ENCODE measurements at places on chromosomes 16 and 17.

DNA sequence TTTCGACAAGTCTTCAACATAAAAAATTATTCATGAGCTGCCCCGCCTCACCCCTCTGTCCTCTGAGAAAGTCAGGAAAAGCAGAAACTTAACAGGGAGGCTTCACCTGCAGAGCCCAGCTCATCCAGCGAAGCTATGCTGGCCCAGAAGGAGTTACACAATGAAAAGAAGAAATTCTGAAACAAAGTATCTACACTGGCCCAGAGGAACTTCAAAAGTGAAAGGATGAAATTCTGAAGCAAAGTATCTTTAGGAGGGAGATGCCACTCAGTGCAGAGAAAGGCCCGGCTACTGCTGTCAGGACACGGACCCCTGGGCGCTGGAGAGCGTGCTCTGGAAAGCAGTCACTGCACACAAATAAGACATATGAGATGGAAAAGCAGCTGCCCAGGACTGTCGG, 1.6 kb downstream of the GALNS start:
- DNase-seq: no peak

DNA sequence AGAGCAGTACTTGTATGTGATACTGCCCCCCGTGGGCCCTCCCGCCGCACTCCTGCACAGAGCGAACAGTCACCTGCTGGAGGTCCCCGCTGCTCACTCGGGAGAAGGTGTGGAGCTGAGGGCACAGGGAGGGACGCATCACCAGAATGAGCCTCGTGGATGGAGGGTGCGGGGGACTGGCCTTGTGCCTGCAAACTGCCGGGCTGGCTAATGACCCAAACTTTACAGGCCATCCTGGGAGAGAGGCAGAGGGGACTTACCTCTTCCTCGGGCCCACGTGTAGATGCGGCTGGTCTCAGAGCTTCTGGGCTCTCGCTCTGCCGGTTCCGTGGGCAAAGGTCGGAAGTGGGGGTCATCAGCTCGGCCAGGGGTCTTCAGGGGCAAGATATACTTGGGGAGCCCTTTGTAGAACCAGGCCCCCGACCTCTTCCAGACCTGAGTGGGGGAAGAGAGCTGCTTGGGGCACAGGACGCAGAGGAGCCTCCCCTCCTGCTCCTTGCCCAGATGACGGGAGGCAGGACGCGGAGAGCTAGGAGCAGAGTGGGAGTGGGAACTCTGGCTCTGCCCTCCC, 65.5 kb upstream of the DOC2B start:
- no peak for DNase-seq

DNA sequence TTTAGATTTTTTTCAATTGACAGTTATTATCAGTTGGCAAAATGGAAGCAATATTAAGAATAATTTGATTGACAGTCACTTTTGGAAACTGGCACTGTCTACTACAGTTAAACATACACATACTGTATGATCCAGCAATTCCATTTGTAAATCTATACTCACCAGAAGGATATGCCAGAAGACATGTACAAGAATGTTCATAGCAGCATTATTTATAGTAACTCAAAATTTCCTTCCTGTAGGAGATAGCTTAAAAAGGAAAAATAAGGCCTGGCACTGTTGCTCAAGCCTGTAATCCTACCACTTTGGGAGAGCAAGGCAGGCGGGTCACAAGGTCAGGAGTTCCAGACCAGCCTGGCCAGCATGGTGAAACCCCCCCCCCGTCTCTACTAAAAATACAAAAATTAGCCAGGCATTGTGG, 89.3 kb downstream of the VMP1 start:
- DNase-seq: no peak

- no peak for DNase-seq
Measured at GRCh38 chr16:89581045-89581695, 5.6 kb downstream of the CPNE7 start.

DNA sequence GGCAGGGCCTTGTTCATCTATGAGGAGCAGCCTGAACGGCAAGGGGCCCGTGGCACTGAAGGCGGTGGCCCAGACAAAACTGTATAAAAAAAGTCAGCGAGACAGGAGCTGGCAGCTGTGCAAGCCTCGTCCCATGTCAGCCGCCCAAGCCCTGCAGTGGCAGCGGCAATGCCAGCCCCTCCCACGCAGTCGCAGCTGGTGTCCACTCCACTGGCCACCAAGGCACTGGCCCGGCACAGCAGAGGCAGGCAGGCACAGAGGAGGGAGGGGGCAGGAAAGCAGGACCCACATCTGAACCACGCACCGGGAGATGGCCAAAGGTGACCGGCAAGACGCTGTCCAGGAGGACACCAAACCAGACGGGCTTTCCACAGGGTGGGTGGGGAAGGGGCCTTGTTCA, 15.9 kb upstream of the C16orf95 start:
- DNase-seq: no peak

DNA sequence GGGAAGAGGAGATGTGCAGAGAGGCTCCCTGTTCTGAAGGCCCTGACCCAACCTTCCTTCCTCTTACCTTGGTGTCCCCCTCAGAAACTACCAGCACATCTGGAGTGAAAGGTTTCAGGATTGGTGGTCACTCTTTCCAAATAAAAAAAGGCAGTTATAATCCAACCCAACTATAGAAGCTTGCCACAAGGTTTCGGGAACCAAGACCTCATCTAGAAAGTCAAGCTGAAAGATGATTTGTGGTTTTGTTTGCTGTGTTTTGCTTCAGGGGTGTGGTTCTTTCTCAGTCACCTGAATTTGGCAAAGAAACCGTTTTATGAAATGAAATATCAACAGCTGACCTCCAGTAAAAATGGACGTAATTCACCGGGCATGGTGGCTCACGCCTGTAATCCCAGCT, 19.3 kb downstream of the SHMT1 start:
- DNase-seq: no peak

- DNase-seq: no peak
Measured at GRCh38 chr16:5042574-5043171, 8.9 kb upstream of the NAGPA start.

DNA sequence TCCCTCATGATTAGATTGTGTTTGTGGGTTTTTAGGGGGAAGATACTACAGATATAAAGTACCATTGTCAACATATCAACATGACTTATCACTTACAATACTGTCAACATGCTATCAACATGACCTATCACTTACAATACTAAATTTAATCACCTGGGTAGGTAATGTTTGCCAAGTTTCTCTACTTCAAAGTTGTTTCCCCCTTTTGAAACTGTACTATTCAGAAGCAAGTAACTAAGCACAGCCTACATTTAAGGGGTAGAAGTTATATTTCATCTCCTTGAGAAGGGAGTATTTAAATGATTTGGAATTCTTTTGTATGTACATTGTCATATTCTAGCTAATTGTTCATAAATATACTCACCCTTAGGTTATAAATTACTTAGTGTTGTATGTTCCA, 68.7 kb downstream of the TRIM37 start:
- no peak for DNase-seq

DNA sequence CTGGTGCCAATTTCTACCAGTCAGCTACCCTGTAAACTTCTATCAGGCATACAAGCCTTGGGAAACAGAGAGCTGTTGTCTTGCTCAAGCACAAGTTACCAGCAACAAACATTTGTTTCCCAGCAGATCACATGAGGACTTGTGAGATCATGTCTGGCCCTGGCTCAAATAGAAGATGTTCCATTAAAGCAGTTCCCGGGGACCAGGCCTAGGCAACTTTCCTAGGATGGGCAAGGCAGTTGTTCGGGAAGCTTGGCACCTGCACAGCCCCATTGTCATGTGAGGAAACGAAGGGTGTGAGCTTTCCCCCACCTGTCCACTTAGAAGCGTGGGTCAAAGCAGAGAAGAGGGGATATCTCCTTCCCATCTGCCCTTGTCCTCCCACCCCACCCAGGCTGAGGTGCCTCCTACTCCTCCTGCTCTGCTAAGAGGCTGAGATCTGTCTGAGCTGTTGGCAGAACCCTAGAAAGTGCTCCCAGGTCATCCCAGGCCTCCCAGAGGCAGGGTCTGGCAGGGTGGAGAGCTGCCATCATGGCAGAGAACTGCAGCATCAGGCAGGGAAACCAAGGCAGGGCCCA, 11.2 kb upstream of the SLC47A2 start:
- no peak for DNase-seq

DNA sequence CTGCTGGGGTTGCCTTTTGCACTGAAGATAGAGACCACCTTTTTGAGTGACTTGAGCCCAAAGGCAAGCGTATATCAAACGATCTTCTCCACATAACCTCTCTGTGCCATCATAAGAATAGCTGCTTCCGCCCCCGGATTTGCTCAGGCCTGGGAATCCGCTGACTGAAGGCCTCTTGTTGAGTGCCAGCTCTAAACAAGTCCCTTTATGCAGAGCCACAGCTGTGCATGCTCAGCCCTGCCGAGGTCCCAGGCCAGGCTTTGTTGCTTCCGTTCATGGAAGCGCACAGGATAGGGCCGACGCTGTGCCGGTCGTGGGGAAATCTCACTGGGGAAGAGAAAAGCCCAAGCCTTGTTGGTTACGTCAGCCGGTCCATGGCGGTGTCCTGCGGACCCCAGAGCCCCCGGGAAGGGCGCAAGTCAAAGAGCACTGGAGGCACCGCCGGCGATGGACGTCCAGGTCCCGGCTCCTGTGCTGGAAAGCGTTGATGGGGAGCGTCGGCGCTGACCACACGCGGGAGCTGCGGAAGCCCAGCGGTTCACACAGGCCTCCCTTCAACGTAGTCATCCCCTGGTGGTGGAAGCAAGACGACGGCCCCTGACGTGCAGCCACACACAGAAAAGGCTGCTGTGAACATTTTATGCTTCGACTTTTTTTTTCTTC, 23.5 kb upstream of the RPL13 start:
- no peak for DNase-seq

DNA sequence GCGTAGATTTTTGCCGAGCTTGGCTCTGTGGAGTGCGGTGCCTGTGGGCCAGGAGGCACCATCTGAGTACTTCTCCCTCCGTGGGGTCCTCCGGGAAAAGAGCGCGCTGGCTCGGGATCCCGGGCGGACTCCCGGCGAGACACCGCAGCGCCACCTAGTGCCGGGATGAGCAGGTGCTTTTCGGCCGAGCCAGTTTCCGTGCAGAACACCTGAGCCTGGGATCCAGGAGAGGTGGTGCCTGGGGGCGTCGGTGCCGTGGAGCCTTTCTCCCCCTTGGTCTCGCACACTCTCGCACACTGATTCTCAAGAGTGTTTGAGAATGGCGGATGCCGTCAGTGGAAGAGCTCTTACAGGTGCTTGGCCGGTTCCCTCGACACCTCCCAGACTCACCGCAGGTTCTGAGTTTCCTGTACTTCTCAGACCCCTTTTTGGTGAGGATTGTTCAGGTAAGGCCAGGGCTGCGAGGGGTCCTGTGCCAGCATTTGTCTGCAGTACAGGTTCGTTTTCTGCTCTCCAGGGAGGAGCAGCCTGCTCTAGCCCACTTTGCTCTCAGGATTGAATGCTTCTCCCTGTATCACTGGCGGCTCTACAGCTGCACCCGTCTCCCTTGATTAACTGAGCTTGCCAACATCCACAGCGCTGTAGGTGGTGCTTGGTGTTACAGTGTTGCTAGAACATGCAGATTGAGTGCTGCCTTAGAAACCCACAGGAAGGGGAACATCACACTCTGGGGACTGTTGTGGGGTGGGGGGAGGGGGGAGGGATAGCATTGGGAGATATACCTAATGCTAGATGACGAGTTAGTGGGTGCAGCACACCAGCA, 23.3 kb downstream of the TBCD start:
- DNase-seq: no peak

- DNase-seq: no peak
Measured at GRCh38 chr16:72099377-72099818, 5.8 kb downstream of the DHX38 start.

DNA sequence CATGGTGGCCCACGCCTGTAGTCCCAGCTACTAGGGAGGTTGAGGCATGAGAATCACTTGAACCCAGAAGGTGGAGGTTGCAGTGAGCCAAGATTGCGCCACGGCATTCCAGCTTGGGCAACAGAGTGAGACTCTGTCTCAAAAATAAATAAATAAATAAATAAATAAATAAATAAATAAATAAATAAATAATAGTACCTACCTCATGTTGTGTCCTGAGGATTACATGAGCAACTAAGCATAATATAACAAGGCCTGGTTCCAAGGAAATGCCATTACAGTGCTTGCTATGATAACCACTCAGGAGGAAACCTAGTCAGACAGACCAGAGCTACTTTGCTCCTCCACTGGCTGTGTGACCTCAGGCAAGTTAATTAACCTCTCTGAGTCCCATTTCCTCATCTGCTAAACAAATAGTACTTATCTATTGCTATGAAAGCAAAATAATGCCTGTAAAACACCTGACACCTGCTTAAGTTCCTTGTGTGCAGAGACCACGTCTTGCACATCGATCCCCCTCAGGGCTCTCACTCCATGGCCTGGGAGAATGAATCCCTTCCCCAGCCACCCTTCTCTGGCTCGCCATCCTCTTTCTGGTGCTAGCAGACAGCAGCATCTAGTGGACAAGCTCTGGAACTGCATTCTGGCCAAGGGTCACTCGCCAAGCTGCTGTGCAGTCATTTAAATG, 7.5 kb downstream of the EPOP start:
- peak; percentile 35 for DNase-seq

DNA sequence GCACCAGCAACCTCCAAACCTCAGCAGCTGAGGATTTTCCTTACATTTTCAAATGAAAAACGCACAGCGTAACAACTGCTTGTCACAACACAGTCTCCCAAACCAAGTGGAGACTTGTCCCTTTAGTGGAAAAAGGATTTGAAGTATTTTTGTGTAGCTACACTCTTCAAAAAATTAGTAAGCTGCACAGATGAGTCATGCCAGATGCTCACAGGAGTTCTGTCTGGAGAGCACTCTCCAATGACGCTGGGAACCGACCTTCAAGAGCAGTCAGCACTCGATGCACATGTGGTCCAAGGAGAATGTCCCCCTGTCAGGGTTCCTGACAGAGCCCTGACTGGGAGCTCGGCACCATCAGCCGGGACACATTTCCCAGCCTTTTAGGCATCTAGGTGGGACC, 39.8 kb downstream of the MAP1LC3B start:
- DNase-seq: peak; percentile 13

GRCh38 chr16:57752581-57753447, 17.2 kb downstream of the KATNB1 start:
- DNase-seq: no peak

DNA sequence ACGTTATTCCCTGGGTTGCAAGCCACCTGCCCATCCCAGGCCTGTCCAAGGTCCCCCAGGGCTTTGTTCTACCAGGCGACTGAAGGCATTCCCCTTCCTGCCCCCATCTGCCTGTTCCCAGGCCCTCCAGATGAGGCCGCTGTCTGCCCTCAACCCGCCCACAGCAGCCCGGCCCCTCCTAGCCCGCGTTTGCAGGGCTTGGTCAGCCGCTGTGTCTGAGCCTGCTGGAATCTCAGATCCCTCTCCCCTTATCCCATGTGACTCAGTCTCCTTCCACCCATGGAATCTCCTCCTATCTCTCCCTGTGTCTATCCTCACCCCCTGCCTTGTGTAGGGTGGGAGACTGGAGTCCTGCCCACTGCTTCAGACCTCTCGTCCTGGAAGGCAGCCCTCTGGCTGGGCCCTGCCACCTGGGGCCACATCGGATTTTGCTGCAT, 186.0 kb upstream of the TNRC6C start:
- DNase-seq: no peak

- DNase-seq: no peak
Measured at GRCh38 chr17:9855036-9855435, 29.3 kb downstream of the GLP2R start.

GRCh38 chr16:88086571-88087516, 135.6 kb downstream of the BANP start:
- DNase-seq: no peak

- DNase-seq: no peak
Measured at GRCh38 chr17:71872843-71873485, 247.9 kb upstream of the SOX9 start.
